ENCODE measurements at places on chromosomes 1 and 21. TPM values are rescaled to one million over a fixed set of nuclear protein-coding genes. Genes with fewer than 3 reads are reported as not detected.
A peak's percentile ranks its signal among the peaks of the same experiment; 100 is the strongest.

TBCE gene
- total RNA-seq = 27.4 TPM

DNA sequence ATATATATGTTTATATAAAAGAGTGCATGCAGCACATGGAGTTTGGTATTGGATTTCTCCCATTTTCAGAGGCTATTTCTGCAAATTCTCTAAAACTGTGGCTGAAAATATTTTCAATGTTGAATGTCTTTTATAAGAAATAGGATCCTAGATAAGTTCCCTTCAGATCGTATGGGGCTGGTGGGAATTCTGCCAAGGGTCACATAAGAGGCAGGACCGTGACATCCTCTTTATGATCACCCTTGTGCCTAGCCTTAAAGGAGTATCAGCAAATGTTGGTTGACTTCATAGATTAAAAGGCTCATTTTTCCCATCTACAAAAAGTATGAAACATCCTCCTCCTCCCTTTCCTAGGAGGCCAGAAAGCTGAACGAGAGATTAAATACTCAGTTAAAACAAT lies 1.3 kb upstream of the IFNAR2 start:
- DNase-seq = no peak

DNA sequence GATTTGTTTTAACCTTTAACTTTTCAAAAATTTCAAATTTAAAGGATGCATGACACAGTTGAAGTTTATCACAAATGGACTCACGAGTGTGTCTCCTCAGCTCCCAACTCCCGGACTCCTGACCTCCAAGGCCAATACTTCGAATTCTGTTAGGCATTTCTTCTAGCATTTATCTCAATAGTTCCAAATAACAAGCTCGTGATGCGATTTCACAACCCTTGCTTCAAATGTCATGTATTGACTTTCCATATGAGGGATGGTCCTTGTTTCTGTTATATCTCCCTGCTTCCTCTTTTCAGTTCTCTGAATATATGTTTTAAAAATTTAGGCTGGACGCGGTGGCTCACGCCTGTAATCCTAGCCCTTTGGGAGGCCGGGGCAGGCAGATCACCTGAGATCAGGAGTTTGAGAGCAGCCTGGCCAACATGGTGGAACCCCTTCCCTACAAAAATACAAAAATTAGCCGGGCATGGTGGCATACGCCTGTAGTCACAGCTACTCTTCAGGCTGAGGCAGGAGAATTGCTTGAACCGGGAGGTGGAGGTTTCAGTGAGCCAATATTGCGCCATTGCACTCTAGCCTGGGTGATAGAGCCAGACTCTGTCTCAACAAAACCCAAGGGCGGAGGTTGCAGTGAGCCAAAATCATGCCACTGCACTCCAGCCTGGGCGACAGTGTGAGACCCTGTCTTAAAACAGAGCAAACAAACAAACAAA lies 52.0 kb upstream of the TINAGL1 start:
- no peak for DNase-seq

DNA sequence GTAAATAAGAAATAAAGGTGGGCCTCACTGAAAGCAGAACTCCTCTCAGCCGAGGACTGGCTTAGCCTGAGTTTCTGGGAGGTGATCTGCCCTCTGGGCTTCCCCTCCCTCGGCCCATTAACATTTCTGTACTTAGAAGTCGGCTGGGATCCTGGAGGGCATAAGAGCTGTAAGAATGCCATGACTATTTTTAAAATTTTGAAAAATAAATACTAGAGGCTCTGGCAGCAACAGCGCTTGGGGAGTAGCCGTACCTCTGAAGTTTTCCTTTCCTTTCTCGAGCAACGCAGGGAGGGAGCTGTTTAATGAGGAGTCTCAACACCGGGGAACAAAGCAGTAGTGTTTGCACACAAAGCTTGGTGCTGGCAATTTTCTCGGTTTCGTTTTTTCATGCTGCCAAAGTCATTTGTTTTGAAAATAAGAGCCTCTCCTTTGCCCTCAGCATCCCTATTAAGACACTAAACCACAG lies 498.7 kb downstream of the SMYD3 start:
- no peak for DNase-seq

DNA sequence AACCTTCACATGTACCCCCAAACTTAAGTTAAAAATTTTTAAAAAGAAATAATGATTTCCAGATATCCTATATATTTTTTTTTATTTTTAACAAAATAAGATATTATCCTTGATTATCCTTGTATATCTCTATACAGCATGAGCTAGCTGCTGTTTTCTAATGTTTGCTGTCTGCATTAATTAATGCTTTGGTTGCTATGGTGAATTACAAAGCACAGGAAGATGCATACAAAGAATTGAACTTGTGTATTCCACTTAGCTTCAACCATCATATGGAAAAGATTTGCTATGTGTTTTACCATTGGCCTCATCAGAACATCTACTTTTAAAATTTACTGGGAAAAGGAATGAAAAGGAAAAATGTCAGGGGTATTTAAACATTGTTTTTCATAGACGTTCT lies 35.4 kb downstream of the VPS45 start:
- no peak for DNase-seq

DNA sequence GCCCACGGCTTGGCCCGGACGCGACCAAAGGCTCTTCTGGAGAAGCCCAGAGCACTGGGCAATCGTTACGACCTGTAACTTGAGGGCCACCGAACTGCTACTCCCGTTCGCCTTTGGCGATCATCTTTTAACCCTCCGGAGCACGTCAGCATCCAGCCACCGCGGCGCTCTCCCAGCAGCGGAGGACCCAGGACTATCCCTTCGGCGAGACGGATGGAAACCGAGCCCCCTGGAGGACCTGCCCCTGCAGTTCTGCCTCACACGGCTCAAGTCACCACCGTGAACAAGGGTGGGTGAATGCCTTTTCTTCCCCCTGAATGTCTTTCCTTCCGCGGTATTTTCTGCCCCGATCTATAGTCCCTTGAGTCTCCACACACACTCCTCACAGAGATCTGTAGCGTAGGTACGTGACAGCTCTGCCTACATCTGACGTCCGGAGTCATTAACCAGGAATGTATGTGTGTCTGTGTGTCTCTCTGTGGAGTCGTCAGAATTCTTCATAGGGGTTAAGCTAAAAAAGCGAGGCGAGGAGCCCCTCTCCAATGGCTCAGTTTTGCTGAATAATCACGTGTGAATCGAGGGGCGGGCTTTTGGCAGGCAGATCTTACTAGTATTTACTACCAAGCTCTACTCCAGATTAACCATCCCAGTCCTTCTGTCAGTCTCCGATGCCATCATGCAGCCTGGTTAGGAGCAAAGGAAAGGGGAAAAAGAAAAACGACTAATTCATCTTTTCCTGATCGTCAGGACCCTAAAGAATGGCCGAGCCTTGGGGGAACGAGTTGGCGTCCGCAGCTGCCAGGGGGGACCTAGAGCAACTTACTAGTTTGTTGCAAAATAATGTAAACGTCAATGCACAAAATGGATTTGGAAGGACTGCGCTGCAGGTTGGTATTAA lies at the start of gene CDKN2C:
TSS of gene CDKN2C (plus strand) at position 635 of the 898 bp plus-strand sequence. CDS start at position 759, 124 bp downstream.
- DNase-seq = no peak

- DNase-seq = no peak
Measured at GRCh38 chr1:164630626-164631396, 71.8 kb downstream of the PBX1 start.

DNA sequence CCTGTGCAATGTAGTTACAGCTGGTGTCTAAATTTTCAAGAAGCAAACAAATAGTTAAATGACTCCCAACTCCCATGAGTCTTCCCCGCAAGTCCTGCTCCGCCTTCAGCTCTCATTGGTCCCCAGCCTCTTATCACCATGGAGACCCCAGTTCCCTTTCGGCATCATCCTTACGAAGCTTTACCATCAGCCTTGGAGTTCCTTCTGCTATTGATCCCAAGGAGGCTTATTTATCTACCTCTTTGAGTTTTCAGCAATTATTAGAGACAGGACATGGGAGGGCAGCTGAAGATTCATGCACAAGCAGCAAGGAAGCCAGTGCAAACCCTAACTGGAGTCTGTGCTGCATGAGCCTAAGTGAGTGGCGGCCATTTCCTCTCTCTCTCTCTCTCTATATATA lies 12.3 kb downstream of the KCNA2 start:
- peak; percentile 4 for DNase-seq

DNA sequence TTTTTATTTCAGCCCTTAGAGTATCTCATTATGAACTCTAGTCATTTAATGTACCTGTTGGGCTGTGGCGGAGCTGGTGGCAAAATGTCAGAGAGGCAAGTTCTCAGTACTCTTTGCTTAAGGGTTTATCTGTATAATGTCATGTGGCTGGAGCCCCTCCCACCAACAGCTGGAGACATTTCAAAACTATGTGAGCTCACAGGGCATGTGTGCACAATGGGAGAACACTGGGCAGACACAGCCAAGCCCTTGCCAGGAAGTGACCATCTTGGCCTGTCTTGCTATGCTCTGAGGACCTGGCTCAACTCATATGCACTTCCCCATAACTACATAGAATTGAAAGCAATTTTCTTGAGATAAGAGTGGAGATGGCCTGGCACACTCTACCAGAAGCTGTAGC lies 296.4 kb downstream of the PTPRU start:
- DNase-seq = peak; percentile 22

DNA sequence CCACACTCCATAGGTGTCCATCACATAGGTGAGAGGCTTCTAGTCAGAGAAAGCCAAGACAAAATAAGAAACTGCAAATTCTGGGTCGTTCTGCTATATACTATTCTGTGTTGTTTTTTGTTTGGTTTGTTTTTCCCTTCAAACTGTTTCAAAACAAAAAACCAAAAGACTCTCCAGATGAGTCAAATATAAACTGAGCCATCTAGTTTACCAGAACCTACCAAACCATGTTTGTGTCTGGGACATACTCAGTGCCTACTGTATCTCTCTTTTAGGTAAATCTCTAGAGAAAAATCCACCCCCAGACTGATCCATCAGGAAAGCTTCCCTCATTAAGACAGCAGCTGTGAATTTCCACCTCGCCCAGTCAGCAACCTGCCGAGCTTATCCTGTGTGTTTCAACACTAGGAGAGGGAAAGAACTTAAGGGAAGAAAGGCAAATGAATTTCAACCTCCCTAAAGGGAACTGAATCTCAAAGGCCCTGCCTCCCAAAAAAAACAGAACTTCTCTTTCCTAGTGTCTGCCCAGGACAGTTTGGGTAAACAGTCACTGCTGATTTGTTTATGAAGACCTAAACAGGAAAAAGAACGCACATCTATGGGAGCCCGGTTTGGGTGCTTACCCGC lies 17.2 kb downstream of the PPT1 start:
- no peak for DNase-seq

- DNase-seq = peak; percentile 92
Measured at GRCh38 chr1:1763657-1764621, 14.3 kb downstream of the NADK start.

- no peak for DNase-seq
Measured at GRCh38 chr1:180343921-180344769, 114.1 kb downstream of the LHX4 start.

GRCh38 chr1:189312499-189312898 lies 1165.2 kb downstream of the BRINP3 start:
- no peak for DNase-seq

DNA sequence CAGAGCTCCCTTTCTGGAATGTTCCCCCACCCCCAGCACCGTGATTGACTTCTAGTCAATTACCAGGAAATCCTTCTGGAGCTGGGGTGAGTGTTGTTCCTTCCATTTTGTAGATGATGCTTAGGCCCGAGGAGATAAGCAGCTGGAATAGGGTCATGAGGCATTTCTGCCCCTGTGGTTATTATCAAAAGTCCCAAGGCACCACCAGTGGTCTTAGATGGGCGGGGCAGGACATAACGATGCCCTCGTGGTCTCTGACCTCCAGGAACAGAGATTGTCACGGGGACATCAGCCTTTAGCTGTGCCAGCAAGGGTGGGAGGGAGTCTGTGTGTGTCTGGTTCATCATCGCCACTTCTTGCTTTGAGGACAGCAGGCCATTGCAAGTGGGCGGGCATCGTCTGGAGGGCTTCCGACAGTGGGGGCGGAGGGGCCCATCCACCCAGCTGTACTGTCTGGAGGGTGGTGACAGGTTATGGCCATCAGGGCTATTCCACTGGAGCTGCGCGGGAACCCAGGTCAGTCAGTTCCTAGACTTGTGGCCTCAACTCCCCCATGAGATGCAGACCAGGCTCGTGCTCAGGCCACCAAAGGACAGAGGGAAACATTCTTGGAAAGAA lies 22.6 kb downstream of the TNFRSF8 start:
- DNase-seq = no peak

All from mesenteric fat pad (tissue), 1 donor.